Colonic mucosa (tissue), 4 donors: ENCODE measurements at places on chromosomes 2 and 18.

GRCh38 chr2:88574445-88574844 is 52.8 kb downstream of the EIF2AK3 start:
- DNase-seq, result no peak

- peak; percentile 16 for DNase-seq
These were observed 194.0 kb downstream of the NDUFA10 start for GRCh38 chr2:239831001-239831731.

DNA sequence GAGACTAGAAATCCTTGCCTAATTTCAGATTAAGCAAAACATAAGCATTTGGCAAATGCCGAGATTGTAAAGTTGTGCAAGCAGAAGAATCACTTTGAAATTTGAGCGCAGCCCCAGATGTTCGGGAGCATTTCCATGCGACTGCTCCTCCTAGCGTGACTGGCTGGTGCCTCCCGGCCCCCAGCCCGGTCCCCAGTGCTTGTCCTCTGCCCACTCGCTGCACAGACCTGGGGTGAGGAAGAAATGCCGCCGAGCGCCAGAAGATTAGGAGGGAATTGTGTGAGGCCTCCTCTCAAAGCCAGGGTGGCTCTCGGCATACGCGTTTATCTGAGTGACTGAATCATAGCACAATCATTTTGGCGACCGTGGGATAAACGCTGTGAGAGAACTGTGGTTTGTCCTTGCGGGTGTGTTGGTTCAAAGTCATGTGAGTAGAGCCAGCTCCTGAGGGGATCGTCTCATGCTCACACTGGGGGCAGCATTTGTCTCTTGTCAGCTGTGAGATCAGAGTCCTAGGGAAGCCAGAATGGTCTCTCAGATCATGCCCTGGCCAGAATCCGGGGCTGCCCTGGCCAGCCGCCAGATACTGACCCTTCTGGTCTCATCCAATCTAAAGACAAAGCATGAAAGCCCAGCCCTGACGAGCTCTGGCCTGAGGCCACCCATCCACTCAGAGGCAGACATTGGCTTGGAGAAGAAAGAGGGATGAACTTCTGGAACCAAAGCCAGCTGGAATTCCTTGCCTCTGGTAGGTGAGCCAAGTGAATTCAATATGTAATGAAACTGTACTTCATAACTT is 189.3 kb downstream of the SH3RF3 start:
- peak; percentile 69 for DNase-seq

DNA sequence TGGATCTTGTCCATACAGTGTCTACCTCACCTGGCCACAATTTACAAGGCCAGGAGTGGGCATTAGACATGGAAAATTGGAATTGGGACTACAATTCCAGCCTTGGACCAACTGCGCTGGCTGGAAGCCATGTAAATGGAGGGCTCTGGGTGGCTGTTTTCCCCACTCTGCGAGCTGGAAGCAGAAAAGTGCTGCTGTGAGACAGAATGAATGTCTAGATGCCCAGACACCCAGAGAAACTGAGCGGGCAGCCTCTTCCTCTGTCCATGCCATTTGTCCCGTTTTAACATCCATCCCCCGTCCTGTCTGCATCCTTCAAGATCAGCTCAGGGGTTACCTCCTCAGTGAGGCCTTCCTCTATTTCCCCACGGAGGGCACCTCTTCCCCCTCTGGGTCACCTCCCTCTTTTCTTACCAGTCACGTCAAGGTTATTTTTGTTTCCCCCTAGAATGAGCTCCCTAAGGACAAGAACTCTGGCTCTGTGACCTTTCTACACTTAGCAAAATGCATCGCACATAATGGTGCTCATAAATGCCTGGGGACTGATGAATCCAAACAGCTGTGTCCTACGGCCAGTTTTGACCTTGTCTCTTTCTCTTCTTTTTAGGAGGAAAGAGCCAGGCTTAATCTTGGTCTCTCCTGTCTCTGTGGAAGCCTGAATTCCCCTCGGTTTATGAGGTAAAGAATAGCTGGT is 41.2 kb downstream of the MCFD2 start:
- no peak for DNase-seq

DNA sequence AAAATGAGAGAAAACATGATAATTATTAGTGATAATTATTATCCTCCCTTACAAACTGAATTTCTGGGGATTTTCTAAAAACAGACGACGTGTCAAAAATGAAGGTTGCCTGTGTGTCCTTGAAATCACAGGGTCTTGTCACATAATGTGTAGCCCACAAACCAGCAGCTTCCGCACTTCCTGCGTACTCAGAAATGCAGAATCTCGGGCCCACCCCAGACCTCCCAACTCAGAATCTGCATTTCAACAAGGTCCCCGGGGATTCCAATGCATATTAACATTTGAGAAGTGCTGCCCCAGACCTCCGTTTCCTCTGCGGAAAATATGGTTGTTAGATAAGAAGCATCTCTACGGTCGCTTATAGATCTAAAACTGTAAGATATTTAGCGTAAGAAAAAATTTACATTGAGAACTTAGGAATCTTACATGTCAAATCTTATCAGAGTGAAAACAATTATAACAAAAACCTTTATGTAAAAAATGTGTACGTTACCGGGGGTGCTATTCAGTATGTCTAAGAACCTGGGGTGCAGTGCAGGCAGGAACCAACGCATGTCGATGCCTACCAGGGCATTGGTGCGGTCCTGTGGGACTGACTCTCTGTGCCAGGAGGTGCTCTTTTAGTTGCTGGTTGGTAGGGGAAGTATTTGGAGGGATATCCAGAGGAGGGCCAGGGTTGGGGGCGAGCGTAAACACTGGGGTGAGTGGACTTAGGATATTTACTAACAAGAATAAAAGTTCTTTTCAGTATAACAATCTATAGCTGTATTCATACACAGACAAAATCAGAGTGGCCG is 15.2 kb downstream of the CDKL4 start:
- DNase-seq, result no peak

DNA sequence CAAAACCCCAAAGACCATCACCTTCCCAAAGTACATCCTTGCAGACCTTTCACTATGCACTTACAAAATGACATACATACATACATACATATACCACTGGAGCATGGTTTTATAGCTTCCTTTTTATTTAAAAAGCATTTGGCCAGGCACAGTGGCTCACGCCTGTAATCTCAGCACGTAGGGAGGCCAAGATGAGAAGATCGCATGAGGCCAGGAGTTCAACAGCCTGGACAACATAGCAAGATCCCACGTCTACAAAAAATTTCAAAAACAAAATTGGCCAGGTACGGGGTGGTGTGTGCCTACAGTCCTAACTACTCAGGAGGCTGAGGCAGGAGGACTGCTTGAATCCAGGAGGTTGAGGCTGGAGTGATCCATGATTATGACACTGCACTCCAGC is 29.9 kb upstream of the ADAM17 start:
- DNase-seq, result no peak

DNA sequence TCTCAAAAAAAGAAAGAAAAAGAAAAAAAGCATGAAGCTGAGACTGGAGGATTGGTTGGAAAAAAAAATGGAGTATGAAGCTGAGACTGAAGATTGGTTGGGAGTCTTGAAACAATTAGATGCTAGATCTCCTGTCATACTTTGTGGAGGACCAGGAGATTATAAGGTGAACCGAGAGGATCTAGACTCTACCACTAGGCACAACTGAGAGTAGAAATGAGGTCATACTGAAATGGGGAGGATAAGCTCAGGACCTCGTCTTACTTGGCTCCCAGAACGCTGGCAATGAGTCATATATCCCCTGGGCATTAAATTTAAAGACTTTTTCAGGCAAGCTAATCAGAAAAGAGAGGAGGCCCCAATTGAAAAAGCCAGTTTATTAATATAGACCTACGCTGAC is 3.3 kb upstream of the ORC2 start:
- DNase-seq, result no peak

DNA sequence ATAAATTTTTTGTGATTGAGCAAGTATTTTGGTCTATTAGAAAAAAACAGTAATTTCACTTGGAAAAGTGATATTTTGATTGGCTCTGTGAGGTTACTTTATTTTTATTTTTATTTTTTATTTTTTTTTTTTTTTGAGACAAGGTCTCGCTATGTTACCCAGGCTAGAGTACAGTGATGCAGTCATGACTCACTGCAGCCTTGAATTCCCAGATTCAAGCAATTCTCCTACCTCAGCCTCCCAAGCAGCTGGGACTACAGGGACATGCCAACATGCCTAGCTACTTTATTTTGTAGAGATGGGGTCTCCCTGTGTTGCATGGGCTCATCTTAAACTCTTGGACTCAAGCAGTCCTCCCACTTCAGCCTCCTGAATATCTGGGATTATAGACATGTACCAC is 60.9 kb upstream of the MGAT5 start:
- DNase-seq, result no peak

GRCh38 chr2:241853651-241854341 is 4.9 kb downstream of the PDCD1 start:
- DNase-seq, result no peak

DNA sequence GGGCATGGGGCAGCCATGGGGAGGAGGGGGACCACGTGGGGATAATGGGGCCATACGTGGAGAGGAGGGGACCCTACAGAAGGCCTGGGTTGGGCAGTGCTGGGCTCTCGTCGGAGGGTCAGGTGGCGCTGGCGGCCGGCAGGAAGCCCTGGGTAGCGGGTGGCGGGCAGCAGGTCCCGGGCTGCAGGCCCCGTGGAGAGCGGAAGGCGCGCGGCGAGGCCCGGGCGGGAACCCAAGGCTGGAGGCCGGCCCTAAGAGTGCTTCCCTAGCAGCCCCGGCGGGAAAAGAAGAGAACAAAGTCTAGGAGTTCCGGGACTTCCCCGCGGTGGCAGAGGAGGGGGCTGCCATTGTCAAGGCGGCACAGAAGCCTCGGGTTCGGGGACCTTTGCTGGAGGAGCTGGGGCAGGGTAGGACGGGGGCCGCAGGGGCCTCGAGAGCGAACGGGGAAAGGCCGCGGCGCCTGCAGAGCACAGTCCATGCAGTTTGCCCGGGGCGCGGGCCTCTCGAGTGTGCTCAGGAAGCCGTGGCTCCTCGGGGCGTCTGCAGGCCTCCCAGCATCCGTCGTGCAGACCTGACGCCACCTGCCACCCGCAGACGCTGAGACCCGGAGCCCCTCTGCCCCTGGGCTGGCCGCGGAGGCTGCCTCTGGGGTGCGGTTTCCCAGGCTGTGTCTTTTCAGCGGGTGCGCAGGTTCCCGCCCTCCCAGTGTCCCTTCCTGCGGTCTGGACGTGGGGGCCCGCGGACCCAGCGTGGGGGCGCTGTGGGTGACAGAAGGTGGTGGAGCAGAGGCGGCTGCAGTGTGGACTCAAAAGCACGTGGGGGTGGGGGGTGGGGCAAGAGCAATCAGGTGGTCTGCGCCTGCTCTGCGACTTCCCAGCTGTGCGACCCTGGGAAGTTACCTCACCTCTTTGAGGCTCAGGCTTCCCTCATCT is 19.4 kb upstream of the NCL start:
- DNase-seq, result no peak
